ENCODE measurements at places on chromosomes 11 and 22.

DNA sequence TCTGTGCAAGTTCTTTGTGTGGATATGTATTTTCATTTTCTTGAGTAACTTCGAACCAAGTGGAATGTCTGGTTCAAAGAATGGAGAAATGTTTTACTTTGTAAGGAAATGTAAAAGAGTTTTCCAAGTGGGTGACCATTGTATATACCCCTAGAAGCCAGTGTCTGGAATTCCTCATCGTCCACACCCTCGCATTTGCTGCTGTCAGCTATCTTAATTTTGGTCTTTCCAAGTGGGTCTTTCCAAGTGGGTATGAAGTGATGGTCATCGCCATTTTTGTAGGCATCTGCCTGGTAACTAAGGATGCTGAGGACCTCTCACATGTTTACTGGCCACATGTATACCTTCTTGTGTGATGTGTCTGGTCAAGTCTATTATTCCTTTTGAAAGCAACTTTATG lies 547.5 kb downstream of the TBC1D22A start:
- DNase-seq = no peak

GRCh38 chr22:32917577-32918354 lies 116.3 kb downstream of the TIMP3 start:
- no peak for DNase-seq

GRCh38 chr11:128802358-128802981 lies 64.6 kb downstream of the KCNJ1 start:
- DNase-seq = no peak

- no peak for DNase-seq
Observed at GRCh38 chr22:49825436-49825835, 2.2 kb downstream of the BRD1 start.

DNA sequence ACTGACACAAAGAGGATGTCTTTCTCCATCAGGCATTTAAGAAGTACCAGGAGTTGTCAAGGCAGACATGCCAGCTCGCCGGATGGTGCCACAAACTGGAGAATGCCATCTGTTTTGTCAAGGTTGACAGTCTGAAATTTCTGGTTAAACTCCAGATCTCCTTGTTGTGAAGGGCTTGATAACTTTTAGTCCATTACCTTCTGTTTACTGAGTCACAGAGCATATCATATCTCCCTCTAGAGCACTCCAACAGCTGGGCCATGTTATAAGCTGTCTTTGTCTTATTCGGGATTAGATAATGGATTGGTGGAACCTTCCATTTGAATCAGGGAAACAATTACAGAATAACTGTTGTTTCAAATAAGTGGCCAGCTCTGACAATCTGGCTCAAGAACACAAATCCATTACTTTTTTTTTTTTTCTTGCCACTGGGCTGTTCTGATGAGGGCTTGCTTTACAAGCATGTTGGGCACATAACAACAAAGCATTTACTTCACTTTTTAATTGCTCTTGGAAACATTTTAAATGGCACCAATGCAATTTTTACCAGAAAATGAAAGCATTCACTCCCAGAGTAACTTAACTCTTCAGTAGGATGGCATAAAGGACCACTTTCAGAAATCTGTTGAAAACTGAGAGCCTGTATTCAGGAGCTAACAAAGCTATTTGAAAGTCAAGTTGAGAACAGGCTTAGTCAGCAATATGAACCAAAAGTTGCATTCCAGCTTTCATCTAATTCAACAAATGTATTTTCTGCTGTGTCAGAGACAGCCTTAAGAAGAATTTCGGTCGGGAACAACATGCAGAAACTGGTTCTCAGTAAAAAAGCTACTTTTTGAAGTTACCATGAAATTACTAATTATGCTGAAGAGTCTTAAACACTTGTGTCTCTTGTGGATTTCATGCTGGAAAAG lies 227.6 kb upstream of the PITPNB start:
- DNase-seq = no peak
